ENCODE measurements at places on chromosomes 16 and 17. TPM values are rescaled to one million over a fixed set of nuclear protein-coding genes. Genes with fewer than 3 reads are reported as not detected.

CHST5 gene
- polyA plus RNA-seq = 0.32 TPM

- no peak for DNase-seq
Measured at GRCh38 chr17:59638553-59638952, 18.9 kb downstream of the CLTC start.

GRCh38 chr17:13490906-13491482 is 110.7 kb downstream of the HS3ST3A1 start:
- DNase-seq = no peak

- no peak for DNase-seq
Measured at GRCh38 chr17:81002409-81003361, 11.0 kb downstream of the CHMP6 start.

- DNase-seq = no peak
Measured at GRCh38 chr17:39000021-39000601, 32.9 kb upstream of the FBXO47 start.

DNA sequence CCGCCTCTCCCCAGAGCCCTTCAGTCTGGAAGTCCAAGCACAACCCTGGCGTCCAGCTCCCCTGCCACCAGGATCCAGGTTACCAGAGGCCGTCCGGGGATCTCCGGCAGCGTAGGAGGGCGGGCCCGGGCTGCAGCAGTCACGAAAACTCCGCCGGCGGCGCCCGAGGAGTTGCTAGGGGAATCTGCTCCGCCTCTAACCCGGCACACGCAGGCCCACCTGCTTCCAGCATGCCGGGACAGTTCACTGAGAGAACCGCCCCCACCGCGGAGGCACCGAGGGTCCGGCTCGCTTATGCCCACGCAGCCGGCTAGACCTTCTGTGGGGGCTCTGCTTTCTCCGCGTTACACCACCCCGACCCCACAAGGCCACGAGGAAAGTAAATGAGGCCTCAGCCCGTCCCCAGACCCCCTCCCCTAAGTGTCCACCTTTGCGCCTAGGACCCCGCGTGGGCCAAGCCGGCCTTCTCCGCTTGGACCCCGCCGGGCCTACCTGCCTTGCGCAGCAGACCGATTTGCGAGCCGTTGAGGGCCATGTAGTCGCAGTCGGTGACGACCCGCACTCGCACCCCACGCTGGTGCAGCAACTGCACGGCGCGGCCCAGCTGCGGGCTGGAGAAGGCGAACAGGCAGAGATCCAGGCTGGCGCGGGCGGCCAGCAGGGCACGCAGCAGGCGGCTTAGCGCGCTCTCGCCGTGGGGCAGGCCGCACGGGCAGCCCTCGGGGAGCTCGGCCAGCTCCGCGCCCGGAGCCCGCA is 587 bp downstream of the PLD6 start:
- DNase-seq = no peak

SOST gene
- 50.0 TPM for polyA plus RNA-seq

YBX2 gene
- 2.5 TPM for polyA plus RNA-seq

CLEC10A gene
- polyA plus RNA-seq = 1.4 TPM

DNA sequence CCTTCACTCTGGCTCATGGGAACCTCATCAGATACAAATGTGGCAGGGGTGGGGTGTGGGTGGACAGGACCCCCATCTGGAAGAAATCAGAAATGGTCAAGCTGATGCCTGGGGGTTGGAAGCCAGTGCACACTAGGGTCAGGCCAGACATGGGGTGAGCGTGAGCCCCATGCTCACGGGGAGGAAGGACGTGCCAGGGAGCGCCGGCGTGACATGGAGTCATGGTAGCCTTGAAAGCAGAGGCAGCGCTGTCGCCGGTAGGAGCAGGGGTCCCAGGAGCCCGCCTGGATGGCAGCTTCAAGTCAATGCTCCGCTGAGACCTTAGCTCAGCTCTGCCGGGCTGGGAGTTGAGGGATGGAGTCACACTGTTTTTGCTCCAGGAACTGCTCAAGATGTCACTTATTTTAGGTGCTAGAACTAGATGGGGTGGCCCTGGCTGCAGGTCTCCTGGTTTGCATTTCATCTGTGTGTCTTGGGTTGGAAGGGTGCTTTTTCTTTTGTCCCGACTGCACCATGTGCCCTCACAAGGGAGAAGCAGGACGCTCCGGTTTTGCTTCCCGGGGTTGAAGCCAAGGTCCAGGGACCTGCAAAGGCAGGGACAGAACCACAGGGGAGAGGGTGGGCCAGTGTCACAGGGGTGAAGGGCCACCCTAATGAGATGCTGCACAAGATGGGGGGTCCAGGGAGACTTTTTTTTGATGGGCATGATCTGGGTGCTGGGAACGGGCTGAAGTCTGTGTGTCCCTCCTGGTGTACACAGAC is 51.4 kb downstream of the USP22 start:
- no peak for DNase-seq

DNA sequence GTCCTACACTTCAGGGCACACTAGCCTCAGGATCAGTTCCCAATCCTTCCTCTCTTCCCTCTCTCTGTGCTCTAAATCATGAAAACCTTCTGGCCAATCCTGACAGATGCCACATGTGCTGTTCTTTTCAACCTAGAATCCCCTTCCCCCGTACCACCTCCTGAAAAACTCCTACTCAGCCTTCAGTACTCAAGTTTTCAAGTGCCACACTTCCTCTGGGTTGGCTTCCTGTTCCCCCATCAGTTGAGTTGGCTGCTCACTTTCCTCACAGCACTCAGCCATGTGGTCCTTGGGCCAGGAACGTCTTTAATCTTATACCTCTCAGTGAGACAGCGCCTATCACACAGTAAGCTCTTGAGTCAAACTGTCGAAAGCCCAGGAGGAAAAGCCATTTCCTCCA is 3.3 kb downstream of the ASPHD1 start:
- no peak for DNase-seq

- no peak for DNase-seq
Measured at GRCh38 chr17:48553826-48554225, 8.9 kb upstream of the HOXB2 start.

ALDH3A1 gene
- 0.89 TPM for polyA plus RNA-seq

KRT33B gene
- not detected for polyA plus RNA-seq

- DNase-seq = no peak
Measured at GRCh38 chr17:31085563-31085962, 9.2 kb upstream of the NF1 start.

- no peak for DNase-seq
Measured at GRCh38 chr16:87692756-87693155, 73.0 kb downstream of the KLHDC4 start.

DNA sequence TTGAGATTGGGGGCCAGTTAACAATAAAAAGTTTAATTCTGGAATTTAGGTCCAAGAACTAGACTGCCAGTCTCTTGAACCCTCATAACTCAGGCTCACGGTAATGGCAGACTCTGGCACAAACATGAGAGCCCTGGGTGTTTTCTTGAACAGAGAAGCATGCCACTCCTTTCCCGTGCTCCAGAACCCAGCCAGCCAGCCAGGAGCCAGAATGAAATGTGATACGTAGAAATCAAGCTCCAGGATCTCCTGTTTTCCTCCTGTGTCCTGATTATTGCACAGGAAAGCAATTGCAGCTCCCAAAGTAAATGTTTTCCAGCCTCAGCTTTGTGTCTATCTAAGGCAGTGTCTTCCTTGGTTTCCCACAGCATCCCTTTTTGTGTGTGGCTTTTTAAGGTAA is 46.2 kb upstream of the NOL11 start:
- DNase-seq = no peak

GRCh38 chr16:49644145-49644463 is 211.8 kb downstream of the ZNF423 start:
- no peak for DNase-seq

- no peak for DNase-seq
Measured at GRCh38 chr17:71522383-71522782, 598.4 kb upstream of the SOX9 start.

- DNase-seq = no peak
Measured at GRCh38 chr17:46841561-46842379, 9.6 kb upstream of the WNT9B start.

NECAB2 gene
- 4.2 TPM for polyA plus RNA-seq

NPIPA5 gene
- polyA plus RNA-seq = 41.9 TPM

DNA sequence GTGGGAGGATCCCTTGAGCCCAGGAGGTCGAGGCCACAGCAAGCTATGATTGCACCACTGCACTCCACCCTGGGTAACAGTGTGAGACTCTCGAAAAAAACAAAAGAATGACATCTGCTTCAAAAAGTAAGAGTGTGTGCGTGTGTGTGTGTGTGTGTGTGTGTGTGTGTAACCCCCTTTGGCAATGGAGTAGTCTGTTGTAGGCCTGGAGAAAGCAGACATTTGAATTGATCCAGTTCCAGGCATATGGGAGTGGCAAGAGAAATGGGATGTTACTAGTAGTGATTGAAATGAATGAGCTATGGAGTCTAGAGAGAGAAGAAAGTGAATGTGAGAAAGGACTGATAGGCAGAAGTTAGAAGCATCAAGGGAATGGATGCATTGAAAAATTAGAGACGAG is 9.9 kb downstream of the CASC3 start:
- no peak for DNase-seq

GRCh38 chr17:74345433-74346241 is 16.0 kb downstream of the BTBD17 start:
- DNase-seq = no peak
